ENCODE measurements at places on chromosomes 12 and 14. TPM values are rescaled to one million over a fixed set of nuclear protein-coding genes. Genes with fewer than 3 reads are reported as not detected.

GRCh38 chr12:129840145-129840884, 63.5 kb downstream of the TMEM132D start:
- DNase-seq, result no peak

GRCh38 chr12:89023936-89024335, 328.4 kb downstream of the DUSP6 start:
- no peak for DNase-seq

- DNase-seq, result no peak
These were observed 668 bp downstream of the MRPS35 start for GRCh38 chr12:27711317-27711682.

DNA sequence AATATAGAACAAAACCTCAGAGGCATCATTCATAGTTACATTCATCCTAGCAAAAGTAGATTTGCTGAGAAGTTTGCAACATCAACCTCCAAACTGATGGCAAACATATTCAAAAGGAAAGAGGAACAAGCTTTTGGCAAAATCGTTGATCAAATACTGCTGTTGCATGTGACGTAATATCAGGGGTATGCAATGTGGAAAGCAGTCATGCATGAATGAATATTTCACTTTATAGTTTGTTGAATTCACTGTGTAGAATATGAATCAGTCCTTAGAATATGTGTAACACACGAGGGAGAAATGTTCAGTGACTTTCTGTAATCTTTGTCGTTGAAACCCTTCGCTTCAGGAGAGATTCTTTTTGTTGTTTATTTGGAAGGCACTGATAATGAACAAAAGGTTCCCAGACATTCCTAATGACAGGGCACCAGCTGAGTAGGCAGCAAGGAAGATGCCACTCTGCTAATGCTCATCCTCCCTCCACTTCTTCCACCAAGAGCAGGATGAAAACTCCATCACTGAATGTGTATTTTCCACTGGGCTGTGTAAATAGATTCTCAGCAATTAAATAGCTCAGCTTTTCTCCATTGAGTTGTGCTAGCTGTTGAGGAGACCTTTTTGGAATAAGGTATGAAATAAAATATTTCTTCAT, 126.1 kb downstream of the PELI2 start:
- peak; percentile 29 for DNase-seq

- DNase-seq, result no peak
These were observed 6.5 kb downstream of the KMT2D start for GRCh38 chr12:49054096-49054495.

DNA sequence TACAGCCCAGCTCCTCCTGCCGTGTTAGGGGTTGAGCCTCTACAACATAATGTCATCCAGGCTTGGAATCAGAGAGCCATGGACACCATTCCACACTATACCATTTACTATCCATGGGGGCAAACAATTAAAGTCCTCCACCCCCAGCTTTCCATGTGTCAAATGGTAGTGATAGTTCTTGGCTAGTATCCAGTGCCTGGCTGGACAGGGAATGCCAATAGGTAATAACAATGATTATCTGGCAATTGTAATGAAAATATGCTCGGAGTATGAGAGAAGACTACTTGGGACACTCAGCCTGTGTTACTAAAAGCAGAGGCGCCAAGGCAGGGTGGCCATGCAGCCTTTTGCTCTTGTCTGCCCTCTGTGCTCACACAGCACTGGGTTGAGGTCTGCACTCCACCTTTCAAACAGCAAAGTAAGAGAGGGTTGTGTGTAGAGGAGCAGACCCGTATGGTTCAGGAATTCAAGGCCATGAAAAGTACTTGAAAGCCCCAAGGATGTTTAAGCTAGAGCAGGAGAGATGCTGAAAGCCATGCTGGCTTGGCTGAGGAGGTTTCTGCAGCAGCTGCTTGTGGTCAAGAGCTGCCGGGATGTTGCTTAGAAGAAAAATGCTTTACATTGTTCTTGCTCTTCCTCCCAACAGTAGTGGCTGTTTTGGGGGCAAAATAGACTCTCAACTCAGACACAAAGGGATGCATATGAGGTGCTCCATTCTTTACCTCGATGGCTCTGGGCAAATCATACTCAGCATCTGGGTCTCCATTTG, 10.6 kb downstream of the SERPINA3 start:
- DNase-seq, result no peak

DNA sequence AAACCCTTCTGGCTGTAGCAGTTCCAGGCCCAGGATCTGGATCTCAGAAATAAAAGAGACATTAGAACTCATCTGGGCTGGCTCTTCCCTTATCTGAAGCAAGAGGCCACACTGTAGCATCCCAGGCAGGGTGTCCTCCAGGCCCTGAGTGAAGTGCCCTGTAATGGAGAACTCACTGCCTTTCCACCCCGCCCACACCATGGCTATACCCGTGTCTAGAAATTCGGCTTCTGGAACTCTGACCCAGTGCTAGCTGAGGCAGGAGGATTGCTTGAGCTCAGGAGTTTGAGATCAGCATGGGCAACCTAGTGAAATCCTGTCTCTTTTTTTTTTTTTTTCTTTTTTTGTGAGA, 23.5 kb upstream of the PLEKHG3 start:
- no peak for DNase-seq

DNA sequence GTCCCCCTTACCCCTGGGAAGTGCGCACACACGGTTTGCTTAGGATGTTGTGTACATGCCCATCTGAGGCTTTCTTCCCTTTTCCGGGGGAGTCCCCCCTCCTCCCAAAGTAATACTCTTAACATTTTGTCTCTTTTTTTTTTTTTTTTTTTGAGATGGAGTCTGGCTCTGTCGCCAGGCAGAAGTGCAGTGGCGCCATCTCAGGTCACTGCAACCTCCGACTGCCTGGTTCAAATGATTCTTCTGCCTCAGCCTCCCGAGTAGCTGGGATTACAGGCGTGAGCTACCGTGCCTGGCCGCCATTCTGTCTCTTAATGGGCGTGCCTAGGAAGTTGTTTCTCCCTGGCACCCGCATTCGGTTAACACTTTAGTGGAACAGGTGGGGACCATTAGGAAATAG, 4.5 kb upstream of the GMFB start:
- DNase-seq, result no peak

Gene KIF26A
- under 0.01 TPM for total RNA-seq

Gene PIK3C2G
- not detected for total RNA-seq

Gene LGR5
- not detected for total RNA-seq
